ENCODE measurements at places on chromosomes 6 and 20.

- no peak for DNase-seq
Measured at GRCh38 chr6:70164556-70164955, 138.3 kb downstream of the COL9A1 start.

DNA sequence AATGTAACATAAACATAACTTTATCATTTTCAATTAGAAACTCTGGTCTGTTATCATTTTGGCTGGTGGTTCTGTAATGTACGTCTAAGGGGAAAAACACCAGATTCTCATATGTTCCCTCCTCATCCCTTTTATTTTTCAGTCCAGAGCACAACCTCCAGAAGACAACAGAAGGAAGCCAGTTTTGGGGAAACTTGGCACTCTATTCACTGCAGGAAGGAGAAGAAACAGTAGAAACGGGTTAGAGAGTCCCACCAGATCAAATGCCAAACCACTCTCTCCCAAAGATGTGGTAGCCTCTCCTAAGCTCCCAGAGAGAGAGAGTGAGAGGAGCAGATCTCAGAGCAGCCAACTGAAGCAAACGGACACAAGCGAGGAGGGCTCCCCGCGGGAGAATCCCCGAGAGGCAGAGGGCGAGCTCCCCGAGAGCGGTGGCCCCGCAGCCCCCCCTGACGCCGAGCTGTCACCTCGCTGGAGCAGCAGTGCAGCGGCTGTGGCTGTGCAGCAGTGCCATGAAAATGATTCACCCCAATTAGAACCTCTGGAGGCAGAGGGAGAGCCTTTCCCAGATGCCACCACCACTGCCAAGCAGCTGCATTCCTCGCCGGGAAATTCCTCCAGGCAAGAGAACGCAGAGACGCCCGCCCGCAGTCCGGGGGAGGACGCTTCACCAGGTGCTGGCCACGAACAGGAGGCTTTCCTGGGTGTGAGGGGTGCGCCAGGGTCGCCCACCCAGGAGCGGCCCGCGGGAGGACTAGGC lies 117.8 kb downstream of the RTN4IP1 start:
- no peak for DNase-seq

- DNase-seq = no peak
Measured at GRCh38 chr6:134070271-134070670, 17.8 kb upstream of the SLC2A12 start.

DNA sequence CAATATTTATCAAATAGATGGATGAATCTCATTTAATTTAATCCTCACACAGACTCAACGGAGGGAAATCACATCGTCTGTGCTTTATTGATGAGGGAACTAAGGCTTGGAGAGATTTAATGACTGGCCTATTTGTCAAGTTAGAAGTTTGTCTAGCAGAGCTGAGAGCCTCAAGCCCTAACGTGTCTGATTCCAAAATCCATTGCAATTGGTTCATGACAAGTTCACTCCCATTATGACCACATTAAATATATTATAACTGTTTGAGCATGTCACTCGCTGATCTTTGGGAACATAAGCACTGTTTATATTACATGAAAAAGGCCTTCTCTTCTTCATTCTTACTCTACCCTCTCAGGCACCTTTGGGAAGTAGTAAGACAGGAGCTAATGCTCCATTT lies 89.4 kb upstream of the SIRPA start:
- DNase-seq = no peak

DNA sequence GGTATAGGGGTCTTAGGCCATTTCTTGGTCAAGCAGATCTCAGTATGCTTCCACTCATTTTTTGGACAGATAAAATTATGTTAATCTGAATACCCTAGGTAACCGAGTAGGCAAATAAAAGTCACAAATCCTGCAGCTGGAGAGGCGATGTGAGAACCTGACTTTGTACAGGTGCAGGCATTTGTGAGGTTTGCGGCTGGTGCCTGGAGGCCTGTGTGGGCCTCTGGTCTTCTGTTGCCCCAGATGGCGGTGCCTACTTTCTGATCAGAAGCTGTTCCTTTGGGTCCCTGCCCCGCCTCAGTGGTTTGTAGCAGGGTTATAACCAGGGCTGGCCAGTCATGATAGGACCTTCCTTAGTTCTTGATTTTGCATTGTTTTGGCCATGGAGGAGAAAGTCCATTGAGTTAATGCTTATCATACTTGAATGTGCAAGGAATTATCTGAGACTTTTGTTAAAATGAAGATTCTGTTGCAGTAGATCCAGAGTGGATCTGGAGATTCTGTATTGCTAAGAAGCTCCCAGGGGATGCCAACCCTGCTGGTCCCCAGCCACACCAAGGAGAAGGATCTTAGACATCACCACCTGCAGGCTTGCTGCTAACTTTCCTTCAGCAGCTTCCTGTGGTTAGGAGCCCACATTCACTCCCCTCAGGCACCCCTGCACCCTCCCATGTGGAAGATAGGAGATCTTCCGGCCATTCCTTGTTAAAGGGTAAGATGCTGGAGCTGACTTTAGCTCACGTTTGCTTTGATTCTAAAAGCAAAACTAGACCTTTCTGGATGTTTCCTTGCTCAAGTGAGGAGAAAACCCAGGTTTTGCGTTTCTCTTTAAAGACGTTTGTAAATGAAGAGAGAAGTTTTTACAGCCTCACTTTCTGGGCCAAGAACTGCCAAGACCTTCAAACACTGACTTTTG lies 50.7 kb downstream of the LRRC1 start:
- DNase-seq = no peak

- DNase-seq = no peak
Measured at GRCh38 chr6:38514399-38514798, 125.3 kb downstream of the BTBD9 start.

GRCh38 chr6:11218538-11219399 lies 13.7 kb downstream of the NEDD9 start:
- DNase-seq = peak; percentile 73

GRCh38 chr20:44419131-44419844 lies 56.4 kb upstream of the TTPAL start:
- no peak for DNase-seq

DNA sequence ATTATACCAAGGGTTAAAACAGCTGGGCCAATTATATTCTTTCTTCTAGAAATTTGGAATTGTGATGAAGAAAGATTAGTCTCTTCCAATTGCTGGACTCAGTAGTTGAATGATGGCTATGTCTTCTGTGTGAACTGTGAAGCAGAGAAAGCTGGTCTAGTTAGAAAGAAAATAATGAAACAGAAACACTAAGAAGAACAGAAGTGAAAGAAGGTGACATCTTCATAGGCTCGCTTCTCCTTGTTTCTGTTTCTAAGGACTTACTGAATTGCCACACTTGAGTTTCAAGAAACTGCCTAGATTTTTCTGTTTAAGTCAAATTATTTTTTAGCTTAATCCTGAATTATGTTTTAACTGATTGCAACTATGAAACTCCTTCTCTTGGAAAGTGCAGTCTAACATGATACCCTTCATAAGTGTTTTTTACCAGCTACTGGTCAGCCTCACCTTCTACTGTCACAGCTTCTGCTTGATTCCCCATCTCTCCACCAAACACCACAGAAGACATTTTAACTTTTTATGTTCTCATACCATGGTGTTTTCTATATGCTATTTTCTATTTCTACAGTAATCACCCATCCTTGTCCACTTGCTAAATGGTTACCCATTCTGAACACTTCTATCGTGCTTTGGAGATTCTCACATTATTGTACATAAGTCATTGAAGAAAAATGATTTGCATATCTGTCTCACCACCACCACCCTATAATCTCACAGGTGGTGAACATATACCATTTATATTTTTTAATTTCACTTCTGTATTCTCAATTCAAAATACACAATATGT lies 268.8 kb downstream of the GRIK2 start:
- no peak for DNase-seq

DNA sequence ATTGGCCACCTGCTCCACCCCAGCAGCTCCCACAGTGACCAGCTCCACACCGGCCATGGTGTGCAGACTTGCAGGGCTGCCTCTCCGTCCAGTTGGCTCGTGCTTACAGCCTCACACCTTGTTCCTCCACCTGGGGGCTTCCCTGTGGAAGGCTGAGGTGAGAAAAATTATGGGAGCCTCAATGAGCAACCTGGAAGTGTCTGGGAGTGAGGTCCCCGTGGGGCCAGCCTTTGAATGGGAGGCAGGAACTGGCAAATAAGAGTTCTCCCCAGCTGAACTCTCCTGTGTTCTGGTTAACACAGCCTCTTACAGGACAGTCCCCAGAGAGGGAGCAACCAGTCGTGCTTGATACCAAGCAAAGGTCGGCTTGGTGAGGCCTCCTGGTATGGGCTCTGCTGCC lies 3.8 kb upstream of the PFDN4 start:
- DNase-seq = no peak

GRCh38 chr6:37612475-37612874 lies 85.2 kb downstream of the MDGA1 start:
- no peak for DNase-seq

DNA sequence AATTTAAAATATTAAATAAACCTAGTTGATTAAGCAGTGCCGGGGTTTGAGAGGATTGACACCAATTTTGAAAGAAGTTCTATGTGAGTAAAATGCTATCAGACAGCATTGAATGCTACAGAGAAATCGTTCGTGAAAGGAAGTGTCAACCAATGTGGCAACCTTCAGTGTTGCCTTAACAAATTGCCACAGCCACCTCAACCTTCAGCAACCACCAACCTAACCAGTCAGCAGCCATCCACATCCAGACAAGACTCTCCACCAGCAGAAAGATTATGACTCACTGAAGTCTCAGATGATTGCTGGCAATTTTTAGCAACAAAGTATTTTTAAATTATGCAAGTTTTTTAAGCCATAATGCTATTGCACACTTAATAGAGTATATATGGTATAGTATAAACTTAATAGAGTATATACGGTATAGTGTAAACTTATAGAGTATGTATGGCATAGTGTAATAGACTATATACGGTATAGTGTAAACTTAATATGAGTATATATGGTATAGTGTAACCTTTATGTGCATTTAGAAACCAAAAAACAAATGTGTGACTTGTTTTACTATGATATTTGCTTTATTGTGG lies 65.3 kb upstream of the ID4 start:
- no peak for DNase-seq

DNA sequence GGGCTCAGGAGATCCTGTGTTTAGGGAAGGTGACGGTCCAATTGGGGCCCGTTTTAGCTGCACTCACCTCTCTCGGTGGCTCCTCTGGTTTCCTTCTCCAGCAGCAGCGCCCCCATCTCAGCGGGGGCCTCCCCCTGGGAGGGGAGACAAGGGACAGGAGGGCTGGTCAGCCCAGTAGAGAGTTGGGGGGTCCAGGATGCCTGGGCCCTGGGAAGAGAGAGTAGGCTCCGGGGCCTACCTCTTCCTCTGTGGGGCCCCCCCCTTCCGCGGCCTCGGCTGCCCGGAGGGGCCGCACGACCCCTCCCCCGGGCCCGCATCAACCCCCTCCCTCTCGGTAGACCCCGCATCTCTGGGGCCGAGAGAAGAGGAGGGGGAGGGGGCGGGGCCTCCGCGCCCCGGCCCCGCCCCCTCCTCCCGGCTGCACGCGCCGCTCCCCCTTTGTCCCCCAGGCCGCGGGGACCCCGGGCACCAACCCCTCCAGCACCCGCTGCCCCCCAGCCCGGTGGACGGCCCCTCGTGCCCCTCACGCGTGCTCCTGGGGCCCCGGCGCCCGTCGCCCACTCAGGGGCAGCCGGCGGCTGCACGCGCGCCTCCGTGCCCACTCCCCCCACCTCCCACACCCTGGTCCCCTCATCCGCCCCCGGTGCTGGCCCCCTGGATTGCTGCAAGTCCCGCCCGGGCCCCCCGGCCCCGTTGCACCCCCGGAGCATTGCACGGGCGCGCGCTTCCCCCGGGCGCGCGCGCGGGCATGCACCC lies 464 bp downstream of the EHMT2 start:
- DNase-seq = no peak

Data from suppressor macrophage (primary cell).